ENCODE measurements at places on chromosomes 7 and 10.

GRCh38 chr7:78033410-78033809, 234.8 kb downstream of the PHTF2 start:
- DNase-seq: no peak

GRCh38 chr10:119421891-119422681, 120.4 kb downstream of the RGS10 start:
- DNase-seq: no peak

- no peak for DNase-seq
Measured at GRCh38 chr7:72213769-72214168, 198.4 kb downstream of the CALN1 start.

DNA sequence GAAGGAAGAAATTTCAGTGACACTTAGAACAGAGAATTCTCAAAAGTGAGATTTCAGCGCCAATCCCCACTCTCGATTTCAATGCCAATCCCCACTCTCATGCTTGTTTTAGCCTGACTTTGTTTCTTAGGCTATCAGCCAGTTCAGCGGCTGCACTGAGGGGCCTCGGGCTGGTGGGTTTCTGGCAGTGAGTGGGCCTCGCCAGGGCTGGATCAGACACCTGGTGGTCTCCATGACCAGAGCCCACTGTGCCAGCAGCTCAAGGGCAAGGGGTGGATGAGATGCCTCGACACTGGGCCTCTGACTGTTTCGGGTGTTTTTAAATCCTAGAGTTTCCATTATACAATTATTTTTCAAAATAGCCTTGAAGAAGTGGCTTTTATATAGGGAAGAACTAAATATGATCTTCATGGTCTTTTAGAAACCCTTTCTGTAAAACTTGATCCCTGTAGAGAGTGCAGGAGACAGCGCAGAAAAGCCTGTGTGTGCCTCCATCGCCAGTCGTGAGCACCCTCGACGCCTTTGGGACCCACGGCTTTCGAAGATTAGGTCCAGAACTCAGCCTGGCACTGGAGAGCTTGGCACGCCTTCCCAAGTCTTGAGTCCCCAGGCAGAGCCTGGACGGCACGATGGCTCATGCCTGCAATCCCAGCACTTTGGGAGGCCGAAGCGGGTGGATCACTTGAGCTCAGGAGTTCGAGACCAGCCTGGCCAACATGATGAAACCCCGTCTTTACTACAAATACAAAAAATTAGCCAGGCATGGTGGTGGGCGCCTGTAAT, 76.2 kb downstream of the INPP5A start:
- DNase-seq: no peak

DNA sequence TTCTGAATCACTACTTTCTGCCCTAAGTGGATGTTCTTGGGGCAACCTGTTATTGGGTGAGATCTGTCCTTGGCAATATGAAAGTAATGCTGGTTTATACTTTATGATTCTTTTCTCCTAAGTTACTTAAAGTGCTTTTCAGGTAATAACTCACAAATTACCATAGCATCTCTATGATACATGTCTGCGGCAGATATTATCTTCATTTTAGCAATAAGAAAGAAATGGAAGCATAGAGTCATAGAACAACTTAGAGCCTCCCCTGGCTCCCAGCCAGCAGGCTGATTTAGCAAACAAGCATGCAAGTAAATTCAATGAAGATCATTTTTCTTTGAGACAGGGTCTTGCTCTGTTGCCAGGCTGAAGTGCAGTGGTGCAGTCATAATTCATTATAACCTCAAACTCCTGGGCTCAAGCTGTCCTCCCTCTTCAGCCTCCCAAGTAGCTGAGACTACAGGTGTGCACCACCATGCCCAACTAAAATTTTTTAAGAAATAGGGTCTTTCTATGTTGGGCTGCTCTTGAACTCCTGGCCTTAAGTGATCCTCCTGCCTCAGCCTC, 38.1 kb upstream of the GRM8 start:
- DNase-seq: no peak
